Stomach (tissue), 19 donors: ENCODE measurements at places on chromosomes 12 and 14.

GRCh38 chr14:74491956-74492775 lies 939 bp downstream of the NPC2 start:
- no peak for DNase-seq

GRCh38 chr12:114476159-114476558 lies 70.2 kb upstream of the TBX5 start:
- no peak for DNase-seq

DNA sequence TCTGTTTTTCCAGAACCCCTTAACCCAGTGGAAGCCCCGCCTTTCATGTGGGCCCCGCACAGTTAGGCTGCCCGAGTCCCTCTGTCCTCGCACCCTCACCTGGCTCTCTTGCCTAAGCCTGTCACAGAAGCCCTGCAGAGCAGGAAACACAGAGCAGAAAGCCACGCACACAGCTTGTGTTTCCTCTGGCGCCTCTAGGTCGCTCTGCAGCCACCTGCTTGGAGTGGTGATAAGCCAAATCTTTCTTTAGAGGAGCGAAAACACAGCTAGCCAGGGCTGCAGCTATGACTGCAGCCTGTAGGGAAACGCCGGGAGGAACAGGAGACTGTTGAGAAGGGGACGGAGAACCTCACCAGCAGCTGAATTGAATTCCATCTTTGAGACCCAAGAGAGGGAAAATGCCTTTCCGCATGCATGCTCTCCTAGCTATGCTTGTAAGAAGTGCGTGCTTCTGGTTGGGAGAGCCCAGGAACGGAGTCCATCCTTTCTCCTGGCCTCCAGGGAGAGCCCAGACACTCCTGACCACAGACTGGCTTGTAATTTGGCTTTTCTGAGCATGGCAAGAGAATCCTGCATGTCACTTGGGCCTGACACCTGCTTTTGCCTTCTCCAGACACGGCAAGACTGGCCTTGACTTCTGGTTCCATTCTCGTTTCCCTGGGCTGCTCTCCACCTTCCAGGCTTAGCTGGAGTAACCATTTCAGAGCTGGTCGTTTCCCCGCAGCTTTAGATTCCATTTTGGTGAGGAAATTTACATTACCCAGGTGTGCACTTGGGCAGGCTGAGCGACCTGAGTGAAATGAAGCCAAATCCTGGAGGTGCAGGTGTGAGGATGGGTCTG lies 301.6 kb downstream of the CACNA1C start:
- DNase-seq: peak; percentile 70

DNA sequence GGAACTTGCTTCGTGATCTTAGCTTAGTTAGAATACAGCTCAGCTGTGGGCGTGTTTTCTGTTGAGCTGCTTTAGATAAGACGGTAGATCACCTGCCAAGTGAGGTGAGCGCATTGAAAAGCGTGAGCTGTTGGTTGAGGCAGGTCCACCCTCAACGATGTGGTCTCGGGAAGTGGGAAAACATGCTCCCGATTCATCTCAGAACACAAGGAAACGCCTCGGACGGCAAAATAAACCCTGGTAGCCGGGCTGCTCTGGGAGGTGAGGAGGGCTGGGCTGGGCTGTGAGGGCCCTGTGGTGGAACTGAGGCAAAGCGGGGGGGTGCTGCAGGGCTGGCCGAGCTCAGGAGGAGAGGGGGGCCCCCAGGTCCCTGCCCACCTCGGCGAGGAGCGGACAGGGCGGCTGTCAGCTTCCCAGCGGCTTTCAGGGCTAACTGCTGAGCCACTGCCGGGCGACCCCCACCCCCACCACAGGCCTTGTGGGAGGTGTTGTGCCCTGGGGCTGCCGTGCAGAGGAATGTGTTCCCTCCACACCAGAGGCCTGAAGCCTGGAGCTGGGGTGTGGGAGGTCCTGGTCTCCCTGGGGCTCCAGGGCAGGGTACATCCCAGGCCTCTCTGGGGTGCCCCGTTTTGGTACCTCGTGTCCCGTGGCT lies 30.7 kb downstream of the NOC4L start:
- DNase-seq: no peak
